ENCODE measurements at places on chromosomes 1 and 21. TPM values are rescaled to one million over a fixed set of nuclear protein-coding genes. Genes with fewer than 3 reads are reported as not detected.

DNA sequence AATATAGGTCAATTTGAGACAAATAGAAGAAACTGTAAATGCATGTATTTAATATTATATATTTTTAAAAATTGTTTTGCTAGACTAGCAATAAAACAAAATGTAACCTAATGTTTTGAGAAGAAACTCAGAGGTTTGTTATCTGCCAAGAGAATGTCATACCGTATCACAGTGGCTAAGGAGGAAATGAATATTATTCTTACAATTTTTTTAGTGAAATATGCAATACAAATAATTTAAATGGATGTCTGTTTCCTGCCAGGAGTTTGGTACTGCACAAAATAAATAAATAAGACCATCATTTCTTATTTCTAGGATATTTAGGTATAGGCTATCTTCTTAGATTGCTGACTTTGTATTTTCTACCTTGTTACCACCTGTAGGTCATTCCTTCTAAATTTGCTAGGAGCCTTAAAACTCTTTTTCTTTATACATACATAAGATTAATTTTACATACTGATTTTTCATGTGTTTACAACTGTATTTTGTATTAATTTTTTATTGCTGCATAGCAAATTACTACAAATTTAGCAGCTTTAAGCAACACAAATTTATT lies 113.6 kb downstream of the NEK7 start:
- no peak for DNase-seq

GRCh38 chr1:183546427-183546826 lies 43.8 kb downstream of the NCF2 start:
- no peak for DNase-seq

- DNase-seq, result no peak
Observed at GRCh38 chr1:18325136-18325535, 155.6 kb upstream of the KLHDC7A start.

GRCh38 chr1:64838486-64838885 lies 93.6 kb downstream of the RAVER2 start:
- DNase-seq, result no peak

GRCh38 chr21:26810266-26810665 lies 34.9 kb downstream of the ADAMTS1 start:
- DNase-seq, result no peak

DNA sequence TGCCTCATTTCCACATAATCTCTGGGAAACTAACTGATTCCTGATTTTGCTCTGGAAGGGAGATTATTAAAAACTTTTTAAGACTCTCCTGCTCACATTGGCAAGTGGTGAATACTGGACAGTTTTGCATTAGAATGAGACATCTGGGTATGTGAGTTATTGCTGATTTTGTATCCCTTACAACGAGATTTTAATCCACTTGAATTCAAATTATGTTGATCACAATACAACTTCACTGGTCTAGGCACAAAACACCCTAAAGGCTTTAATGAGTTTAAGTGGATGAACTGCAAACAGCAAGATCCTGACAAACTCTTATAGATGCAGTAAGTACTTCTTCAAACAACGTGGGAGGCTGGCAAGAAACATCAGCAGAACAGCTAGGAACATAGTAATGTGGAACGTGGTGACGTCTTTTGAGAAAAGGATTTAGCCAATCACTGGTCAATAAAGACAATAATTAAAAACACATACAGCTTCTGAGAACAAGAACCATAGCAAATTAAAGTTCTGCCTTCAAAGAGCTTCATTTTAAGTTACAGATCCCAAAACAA lies 10.2 kb upstream of the LYPLAL1 start:
- DNase-seq, result no peak

GRCh38 chr1:2256435-2257244 lies 28.5 kb downstream of the SKI start:
- DNase-seq, result no peak

DNA sequence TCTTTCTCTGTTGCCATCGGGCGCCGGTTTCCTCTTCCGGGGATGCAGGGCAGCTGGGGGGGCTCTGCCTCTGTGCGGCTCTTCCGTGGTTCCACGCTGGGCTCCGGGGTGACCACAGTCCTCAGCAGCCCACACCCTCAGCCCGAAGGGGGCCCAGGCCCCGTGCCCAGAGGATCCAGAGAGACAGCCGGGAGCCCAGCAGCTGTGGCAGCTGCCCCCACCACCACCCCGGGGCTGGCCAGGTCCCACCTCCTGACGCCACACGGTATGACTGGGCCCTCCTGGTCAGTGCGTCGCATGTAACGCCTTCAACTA lies 172.2 kb downstream of the PRDM16 start:
- no peak for DNase-seq

SLC6A17 gene
- not detected for total RNA-seq

GRCh38 chr1:87903242-87903641 lies 574.6 kb downstream of the LMO4 start:
- DNase-seq, result no peak

- no peak for DNase-seq
Observed at GRCh38 chr1:77545970-77546369, 136.5 kb downstream of the ZZZ3 start.

DNA sequence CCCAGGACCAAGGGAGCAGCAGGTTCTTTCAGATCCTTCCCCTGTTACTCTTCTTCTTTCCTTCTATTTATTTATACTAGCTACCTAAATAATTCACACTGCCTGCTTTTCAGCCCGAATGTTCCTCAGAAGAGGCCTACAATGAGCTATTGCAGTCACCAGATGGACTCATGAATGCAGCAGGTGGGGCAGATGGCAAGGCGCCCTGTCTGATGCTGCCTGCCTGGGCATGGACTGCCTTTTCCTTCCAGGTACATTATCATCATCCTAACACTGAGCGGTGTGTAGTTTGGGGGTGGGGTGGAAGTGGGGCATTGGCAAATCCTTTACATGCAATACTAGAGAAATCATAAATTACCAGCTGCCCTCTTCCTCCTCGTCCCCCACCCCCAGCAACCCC lies 17.6 kb downstream of the ESRRG start:
- DNase-seq, result no peak

DNA sequence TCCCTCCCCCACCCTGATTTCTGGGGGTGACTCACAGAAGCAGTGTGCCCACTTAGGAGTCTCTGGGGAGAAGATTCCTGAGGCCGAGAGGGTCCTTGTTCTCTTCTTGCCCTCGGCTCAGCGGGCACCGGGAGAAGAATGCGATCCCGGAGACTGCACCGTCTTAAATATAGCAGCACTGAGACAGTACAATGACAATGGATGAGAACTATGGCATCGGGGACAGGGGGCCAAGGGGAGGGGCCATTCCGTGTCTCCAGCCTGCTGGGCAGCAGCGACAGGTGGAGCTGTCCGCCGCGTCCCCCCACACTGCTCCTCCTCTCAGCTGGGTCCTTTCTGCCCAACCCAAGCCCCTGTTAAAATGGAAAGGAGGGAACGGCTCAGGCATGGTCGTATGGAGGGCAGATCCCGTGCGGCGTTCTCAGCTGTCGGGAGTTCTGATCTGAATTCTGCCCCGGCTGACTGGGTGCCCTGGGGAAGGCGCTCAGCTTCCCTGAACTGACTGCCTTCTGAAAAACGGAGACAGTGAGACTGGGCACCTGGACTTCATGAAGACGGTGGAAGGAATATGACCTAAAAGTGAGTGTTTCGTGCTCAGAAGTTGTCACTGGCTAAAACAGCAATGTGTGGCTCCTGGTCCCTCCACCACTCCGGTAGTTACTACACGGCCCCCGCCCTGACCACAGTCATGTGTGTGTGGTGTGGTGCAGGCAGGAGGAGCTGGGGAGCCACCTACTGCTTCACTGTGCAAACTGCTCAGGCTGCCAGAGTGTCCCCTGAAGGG lies at the start of gene MYOM3:
Gene MYOM3, minus strand, starts transcription at position 140 of the 784 bp plus-strand sequence. CDS start 3,499 bp downstream, outside the sequence.
- peak; percentile 74 for DNase-seq

DNA sequence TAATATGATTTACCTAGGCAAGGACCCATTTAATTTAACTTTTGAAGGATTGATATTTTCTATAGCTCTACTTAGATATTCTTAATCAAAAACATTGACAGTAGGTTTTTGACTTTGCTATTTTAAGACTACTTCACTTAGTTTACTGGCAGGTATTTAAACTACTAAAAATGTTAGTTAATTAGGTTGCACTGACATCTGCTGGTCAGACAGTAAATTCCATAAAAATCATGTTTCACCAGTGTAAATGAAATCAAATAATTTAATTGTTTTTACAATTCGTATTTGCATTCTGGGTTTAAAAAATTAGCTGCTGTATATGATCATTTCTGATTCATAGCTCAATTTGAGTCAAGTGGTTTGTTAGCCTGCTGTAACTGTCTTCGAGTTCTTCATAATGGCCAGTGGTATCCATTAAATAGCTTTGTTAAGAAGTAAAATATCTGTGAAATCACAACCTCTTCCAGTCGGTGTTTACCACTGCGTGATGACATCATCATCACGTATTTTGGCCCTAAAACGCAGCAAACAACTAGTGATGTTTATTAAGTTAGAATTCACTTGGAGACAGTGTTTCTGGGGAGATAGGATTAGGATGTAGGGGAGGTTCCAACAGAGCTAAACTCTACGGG lies 26.2 kb downstream of the EXTL2 start:
- peak; percentile 70 for DNase-seq

SV2A gene
- not detected for total RNA-seq

BGLAP gene
- total RNA-seq, result 0.35 TPM

TPTE gene
- not detected for total RNA-seq

- no peak for DNase-seq
Observed at GRCh38 chr1:30179942-30180543, 543.3 kb downstream of the MATN1 start.

ATP1A4 gene
- total RNA-seq, result 0.04 TPM

- DNase-seq, result no peak
Observed at GRCh38 chr1:93612510-93612909, 69.1 kb downstream of the BCAR3 start.

GRCh38 chr1:158839566-158839965 lies 8.4 kb downstream of the MNDA start:
- DNase-seq, result no peak

FCRL6 gene
- total RNA-seq, result not detected

DNA sequence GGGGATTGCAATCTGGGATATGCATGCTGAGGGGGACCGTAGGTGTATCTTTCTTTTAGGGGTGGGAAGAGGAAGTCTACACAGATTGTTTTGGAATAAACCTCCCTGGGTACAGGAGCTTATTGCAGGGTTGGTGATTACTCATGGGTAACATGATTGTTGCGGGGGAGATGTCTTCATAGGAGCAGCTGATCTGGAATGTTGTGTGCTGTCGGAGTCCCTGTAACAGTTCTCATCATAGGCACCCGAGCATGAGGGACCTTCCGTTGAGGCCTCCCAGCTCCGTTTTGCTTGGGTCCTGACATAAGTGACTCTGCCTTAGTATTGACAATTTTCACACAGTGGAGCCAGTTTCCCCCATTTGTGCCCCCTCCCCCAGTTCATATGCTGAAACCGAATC lies 4.2 kb upstream of the PRXL2B start:
- DNase-seq, result no peak

- no peak for DNase-seq
Observed at GRCh38 chr1:198255784-198256183, 99.0 kb downstream of the NEK7 start.

DNA sequence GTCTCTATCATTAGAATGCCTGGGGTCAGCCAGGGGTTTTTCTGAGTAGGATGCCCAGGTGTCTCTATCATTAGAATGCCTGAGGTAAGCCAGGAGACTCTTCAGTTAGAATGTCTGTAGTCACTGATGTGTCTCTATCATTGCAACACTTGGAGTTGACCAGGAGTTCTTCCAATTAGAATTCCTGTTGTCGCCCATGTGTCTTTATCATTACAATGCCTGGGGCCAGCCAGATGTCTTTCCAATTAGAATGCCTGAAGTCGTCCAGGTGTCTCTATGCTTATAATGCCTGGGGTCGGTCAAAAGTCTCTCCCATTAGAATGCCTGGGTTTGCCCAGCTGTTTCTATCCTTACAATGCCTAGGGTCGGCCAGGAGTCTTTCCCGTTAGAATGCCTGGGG lies 55.8 kb downstream of the RNF187 start:
- no peak for DNase-seq

C1QC gene
- not detected for total RNA-seq

DNA sequence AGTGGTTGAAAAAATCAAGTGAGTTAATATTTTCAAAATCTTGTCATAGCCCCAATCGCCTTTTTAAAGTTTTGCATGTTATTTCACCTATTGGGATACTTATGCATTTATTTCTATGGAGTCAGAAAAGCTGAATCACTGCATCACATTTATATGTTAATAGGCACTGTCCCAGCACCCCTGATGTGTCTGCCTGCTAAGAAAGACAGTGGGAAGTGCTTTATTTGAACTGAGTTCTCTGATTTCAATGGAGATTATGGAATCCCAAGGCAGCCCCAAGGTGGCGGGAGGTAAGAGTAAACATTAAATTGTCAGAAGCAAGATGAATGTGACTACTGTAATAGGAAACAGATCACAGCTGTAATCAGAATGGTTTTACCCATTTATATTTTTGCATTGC lies 2225.7 kb downstream of the NCAM2 start:
- DNase-seq, result no peak

GRCh38 chr1:208603721-208604120 lies 359.5 kb upstream of the PLXNA2 start:
- DNase-seq, result no peak

RGL1 gene
- total RNA-seq, result 1.9 TPM

DNA sequence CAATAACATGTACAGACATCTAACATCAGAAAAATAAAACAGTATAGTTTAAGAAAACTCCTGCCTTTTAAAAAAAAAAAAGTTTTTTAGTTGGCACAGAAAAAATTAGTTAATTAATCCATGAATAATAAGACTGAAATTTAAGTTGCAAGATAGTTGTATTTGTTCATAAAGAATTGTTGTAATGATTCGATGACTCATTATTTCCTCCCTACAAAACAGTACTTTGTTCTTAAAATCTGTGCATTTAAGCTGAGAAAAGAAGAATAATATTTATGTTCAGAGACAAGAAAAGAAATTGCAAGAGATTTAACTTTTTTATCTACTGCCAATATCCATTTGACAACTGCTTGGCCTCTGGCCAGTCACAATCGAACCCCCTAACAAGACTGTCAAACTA lies 894.7 kb downstream of the ADGRL2 start:
- DNase-seq, result no peak
